ENCODE measurements at places on chromosomes 6 and 20. TPM values are rescaled to one million over a fixed set of nuclear protein-coding genes. Genes with fewer than 3 reads are reported as not detected.

Gene ZC3H12D
- 0.74 TPM for total RNA-seq

Gene SMPD2
- total RNA-seq, result 3.4 TPM

Gene RGS17
- 81.4 TPM for total RNA-seq

Gene PPIL4
- total RNA-seq, result 31.0 TPM

Gene DNMT3B
- total RNA-seq, result 6.1 TPM

Gene CTAGE9
- total RNA-seq, result not detected

Gene SSTR4
- not detected for total RNA-seq

Gene MAS1L
- total RNA-seq, result not detected

Gene PSORS1C1
- not detected for total RNA-seq

Gene DST
- total RNA-seq, result 199 TPM

Measured in temporal lobe (tissue), 4 donors.